ENCODE measurements at places on chromosomes 5 and 9.

DNA sequence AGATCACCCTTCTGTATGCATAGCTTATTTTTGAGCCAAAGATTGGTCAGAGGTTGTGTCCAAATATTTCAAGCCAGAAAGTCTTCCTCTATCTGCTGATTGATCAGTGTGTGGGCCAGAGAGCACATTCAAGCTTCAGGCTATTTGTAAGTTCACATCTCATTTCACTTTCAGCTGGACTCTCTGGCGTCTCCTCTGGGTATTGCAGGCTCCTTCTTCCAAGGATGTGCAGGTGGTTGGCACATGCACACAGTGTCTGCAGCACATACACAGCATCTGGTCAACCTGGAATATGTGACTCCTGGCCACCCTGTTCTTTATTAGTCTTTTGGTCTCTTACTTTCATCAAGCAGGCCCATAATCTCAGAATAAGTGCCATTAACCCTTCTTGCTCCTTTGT lies 516.1 kb downstream of the ANXA1 start:
- no peak for DNase-seq

- DNase-seq: no peak
Observed at GRCh38 chr5:141477044-141477575, 1.3 kb downstream of the PCDHGC3 start.

- DNase-seq: no peak
Observed at GRCh38 chr5:36298552-36298951, 3.1 kb downstream of the RANBP3L start.

GRCh38 chr5:77990020-77990419 lies 213.9 kb upstream of the TBCA start:
- no peak for DNase-seq

DNA sequence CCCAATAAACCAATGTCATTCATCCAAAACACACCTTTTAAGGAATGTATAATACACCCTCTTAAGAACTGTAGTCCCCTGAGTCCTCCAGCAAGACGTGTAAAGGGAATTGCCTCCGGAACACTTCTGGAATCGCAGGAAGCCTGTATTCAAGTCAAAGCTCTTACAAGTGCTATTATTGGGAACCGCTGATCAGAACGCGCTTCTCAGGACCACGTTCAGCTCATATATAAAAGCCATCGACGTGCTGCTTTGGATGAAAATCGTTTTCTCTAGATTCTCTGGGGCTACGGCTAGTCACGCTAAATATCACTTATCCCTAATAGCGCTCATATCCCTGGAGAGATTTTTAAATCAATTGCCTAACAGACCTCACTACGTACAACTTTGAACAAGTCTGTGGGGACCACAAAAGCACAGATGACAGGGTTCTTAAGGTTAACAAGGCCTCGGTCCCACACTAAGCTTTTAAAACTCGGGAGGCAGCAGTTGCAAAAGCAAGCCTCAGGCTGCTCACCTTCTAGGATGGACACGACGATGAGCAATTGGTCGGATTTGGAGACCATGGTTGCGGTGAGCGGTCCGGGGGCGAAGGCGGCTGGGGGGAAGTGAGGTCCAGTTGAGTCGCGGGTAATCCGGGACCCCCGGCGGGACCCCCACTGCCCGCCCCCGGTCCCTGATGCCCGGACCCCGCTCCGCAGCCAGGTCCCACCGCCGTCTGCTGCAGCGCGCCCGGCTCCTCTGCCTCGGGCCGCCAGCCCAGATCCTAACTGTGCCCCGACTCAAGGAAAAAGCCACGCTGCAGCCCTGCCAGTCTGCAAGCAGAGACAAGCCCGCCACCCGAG lies 548 bp downstream of the CEP120 start:
- DNase-seq: no peak
